ENCODE measurements at places on chromosomes 7 and 10. TPM values are rescaled to one million over a fixed set of nuclear protein-coding genes. Genes with fewer than 3 reads are reported as not detected.

Gene STEAP1B
- total RNA-seq, result 47.8 TPM

Gene VWDE
- total RNA-seq, result not detected

Gene SLC13A1
- not detected for total RNA-seq

Gene VTI1A
- total RNA-seq, result 26.1 TPM

Gene TBXAS1
- 0.67 TPM for total RNA-seq

Gene MYL10
- total RNA-seq, result not detected

Gene HACD1
- total RNA-seq, result 19.9 TPM

Gene TBATA
- total RNA-seq, result not detected

Gene FZD1
- total RNA-seq, result 6.0 TPM

Gene TAS2R41
- not detected for total RNA-seq

Gene FLNC
- total RNA-seq, result 210 TPM

Gene SRGN
- 1,601 TPM for total RNA-seq

Gene LBX1
- not detected for total RNA-seq

Gene FAM20C
- 22.7 TPM for total RNA-seq

Gene SAP25
- not detected for total RNA-seq

Gene PCDH15
- not detected for total RNA-seq

Gene PAPOLB
- not detected for total RNA-seq

Gene MACC1
- total RNA-seq, result not detected

Gene TFAM
- total RNA-seq, result 37.8 TPM

Gene KCNH2
- total RNA-seq, result not detected

Gene ZNF722
- not detected for total RNA-seq

Gene CLCN1
- total RNA-seq, result not detected

Gene ELN
- 1.8 TPM for total RNA-seq

Gene SEMA3E
- 0.27 TPM for total RNA-seq

Gene CLEC5A
- not detected for total RNA-seq

Gene MSMB
- not detected for total RNA-seq

Gene CLIP2
- total RNA-seq, result 30.0 TPM

Gene MINPP1
- 27.2 TPM for total RNA-seq

Gene ZNF212
- total RNA-seq, result 3.9 TPM

Gene CYP26C1
- total RNA-seq, result 0.30 TPM

Data from mammary microvascular endothelial cell (primary cell).